Esophagus muscularis mucosa (tissue), 4 donors: ENCODE measurements at places on chromosomes 5 and 9. TPM values are rescaled to one million over a fixed set of nuclear protein-coding genes. Genes with fewer than 3 reads are reported as not detected.

GRCh38 chr5:139223481-139223880, 25.3 kb upstream of the SIL1 start:
- no peaks in the 10 kb centered on the region for H3K36me3 ChIP-seq
- no peaks in the 10 kb centered on the region for H3K27me3 ChIP-seq
- H3K27ac ChIP-seq, result no peak overlapping the region

GRCh38 chr5:69004676-69005075, 89.1 kb upstream of the SLC30A5 start:
- H3K27me3 ChIP-seq, result no peaks in the 10 kb centered on the region
- H3K36me3 ChIP-seq, result no peaks in the 10 kb centered on the region
- H3K27ac ChIP-seq, result no peak overlapping the region
- H3K4me3 ChIP-seq, result no peak overlapping the region
- no peak for DNase-seq

- no peaks in the 10 kb centered on the region for H3K27me3 ChIP-seq
- H3K4me1 ChIP-seq, result no peaks in the 10 kb centered on the region
- no peak overlapping the region for H3K4me3 ChIP-seq
- no peak overlapping the region for H3K27ac ChIP-seq
- H3K36me3 ChIP-seq, result no peaks in the 10 kb centered on the region
- DNase-seq, result no peak
Measured at GRCh38 chr9:9792144-9792857, 820.5 kb downstream of the PTPRD start.

DNA sequence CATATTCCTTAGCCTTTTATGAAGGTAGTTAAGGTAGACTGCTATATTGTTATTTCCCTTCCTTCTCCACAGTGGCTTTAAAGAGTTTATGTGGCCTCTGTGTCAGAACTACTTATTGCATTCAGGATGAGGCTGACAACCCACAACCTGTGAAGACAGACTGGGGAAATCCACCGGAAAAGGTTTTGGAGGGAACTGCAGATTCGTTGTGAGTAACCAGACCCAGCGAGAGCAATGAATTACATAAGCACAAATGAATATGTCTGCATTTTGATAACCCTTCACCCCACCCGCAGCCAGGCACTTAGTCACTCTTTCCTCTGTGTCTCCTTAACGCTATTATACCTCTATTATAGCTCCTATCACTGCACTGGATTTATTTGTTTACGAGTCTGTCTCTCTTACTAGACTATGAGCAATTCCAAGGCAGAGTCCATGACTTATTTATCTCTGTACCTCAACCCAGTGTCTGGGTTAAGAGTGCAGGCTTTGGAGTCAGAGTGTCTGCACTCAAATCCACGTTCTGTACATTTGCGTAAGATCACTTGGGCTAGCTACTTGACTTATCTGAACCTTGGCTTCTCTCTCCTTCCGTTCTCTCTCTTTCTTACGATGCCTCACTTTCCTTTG, 19.2 kb downstream of the KCTD16 start:
- no peaks in the 10 kb centered on the region for H3K36me3 ChIP-seq
- no peak for DNase-seq
- H3K27me3 ChIP-seq, result no peaks in the 10 kb centered on the region
- H3K4me1 ChIP-seq, result peaks cover 11% of the 10 kb centered on the region

GRCh38 chr9:127720031-127720864, 4.4 kb downstream of the TTC16 start:
- no peak overlapping the region for H3K27ac ChIP-seq
- DNase-seq, result no peak
- H3K36me3 ChIP-seq, result no peaks in the 10 kb centered on the region
- peaks cover 6% of the 10 kb centered on the region for H3K4me1 ChIP-seq
- no peaks in the 10 kb centered on the region for H3K27me3 ChIP-seq

DNA sequence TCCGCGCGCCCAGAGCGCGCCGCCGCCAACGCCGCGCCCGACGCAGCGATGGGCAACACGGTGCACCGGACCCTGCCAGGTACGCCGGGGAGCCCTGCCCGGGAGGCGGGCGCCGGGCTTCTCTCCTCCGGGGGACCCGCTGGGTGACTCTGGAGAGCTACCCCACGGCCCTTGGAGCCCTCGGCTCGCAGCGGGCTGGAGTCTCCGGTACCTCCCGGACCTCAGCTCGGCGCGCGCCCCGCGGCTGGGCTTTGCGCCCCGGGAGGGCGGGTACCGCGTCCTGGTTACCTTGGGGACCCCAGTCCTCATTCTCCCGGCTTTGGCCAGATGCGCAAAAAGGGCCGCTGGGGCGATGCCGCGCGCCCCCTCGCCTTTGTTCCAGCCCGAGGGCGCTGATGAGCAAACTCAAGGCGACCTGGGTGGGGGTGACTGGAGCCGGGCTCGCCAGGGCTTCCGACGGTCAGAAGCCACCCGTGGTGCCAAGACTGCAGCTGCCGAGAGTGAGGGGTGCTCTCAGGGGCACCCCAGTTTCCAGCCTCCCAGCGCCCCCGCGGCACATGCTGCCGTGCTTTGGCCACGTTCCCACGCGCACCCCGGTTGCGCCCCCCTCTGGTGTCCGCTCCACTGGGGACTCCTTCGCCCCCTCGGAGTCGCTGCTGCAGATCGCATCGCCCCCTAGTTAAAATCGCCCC, 442 bp downstream of the NEURL1B start:
- no peaks in the 10 kb centered on the region for H3K36me3 ChIP-seq
- no peaks in the 10 kb centered on the region for H3K27me3 ChIP-seq
- H3K4me3 ChIP-seq, result peak overlapping the region; percentile 91
- no peak for DNase-seq
- H3K4me1 ChIP-seq, result peaks cover 78% of the 10 kb centered on the region
- peak overlapping the region; percentile 95 for H3K27ac ChIP-seq

DNA sequence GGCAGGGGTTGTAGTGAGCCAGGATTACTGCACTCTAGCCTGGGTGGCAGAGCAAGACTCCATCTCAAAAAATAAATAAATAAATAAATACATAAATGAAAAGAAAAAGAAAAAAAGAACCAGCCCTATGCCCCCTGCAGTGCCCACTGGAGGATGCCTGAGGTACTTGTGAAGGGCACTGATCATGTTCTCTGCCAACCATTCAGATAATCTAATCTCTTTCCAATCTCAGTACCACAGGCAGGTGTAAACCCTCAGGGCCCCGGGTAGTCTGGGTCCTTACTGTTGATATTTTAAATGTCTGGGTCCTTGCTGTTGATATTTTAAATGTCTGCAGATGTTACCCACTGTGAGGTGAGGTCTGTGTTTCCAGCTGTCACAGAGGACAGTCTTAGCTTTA, 321.8 kb upstream of the ADCY2 start:
- no peaks in the 10 kb centered on the region for H3K4me1 ChIP-seq
- H3K36me3 ChIP-seq, result no peaks in the 10 kb centered on the region
- H3K4me3 ChIP-seq, result no peak overlapping the region
- H3K27ac ChIP-seq, result no peak overlapping the region

DNA sequence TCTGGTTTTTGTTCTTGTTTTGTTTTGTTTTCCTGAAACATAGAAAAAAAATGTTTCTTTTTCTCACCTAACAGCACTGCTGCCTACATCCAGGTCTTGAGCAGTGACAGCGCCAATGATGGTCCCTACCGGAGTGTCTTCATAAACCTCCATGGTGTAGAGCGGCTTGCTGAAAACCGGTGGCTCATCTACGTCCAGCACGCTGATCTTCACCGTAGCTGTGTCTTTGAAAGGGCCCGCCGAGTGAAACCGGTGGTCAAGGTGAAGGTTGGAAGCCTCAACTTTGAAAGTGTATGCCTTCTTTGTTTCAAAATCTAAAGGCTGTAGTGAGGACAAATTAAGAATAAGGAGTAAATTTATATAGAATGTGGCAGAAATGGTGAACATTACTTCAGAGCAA, 1051.0 kb downstream of the CDH12 start:
- no peak for DNase-seq
- H3K4me3 ChIP-seq, result no peak overlapping the region
- no peaks in the 10 kb centered on the region for H3K36me3 ChIP-seq
- no peak overlapping the region for H3K27ac ChIP-seq

DNA sequence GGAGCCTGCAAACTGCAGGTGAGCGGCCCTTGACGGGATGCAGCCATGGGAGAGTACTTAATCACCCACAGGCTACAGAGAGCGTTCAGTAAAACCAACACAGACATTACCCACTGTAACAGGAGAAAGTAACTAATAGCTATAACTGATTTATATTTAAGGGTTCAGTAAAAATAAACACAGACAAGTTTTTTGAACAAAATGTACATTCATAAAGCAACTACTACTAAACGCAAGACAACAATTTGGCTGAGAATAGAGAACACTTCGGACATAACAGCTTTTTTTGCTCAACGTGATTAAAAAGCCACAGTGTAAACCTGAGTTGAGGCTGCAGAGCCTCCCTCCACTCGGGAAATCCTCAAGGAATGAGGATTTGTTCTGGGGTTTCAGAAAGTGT, 61.7 kb downstream of the LIFR start:
- H3K4me1 ChIP-seq, result no peaks in the 10 kb centered on the region
- H3K27ac ChIP-seq, result no peak overlapping the region
- DNase-seq, result no peak
- H3K36me3 ChIP-seq, result peaks cover 75% of the 10 kb centered on the region
- no peak overlapping the region for H3K4me3 ChIP-seq

- H3K4me3 ChIP-seq, result no peak overlapping the region
- DNase-seq, result no peak
- no peaks in the 10 kb centered on the region for H3K4me1 ChIP-seq
- H3K27ac ChIP-seq, result no peak overlapping the region
- peaks cover 53% of the 10 kb centered on the region for H3K36me3 ChIP-seq
- no peaks in the 10 kb centered on the region for H3K27me3 ChIP-seq
Measured at GRCh38 chr9:93669958-93670207, 93.5 kb downstream of the PHF2 start.

DNA sequence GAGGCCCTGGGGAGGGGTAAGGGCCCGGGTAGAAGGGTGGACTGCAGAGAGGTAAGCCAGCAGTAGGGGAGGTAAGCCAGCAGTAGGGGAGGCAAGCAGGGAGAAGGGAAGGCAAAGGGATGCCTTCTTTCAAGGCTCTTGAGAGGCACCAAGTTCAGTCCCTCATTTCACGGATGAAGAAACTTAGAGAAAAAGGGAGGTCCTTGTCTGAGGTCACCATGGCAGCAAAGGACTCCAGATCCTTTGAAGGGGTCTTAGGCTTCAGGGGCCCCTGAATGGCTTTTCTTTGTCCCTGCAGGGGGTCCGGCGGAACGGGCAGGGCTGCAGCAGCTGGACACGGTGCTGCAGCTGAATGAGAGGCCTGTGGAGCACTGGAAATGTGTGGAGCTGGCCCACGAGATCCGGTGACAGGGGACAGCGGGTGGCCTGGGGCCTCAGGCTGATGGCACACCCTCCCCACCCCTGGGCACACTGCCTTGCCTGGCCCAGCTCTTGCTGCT, 42.6 kb downstream of the RGS3 start:
- no peaks in the 10 kb centered on the region for H3K27me3 ChIP-seq
- peaks cover 46% of the 10 kb centered on the region for H3K4me1 ChIP-seq
- no peak for DNase-seq

- H3K36me3 ChIP-seq, result no peaks in the 10 kb centered on the region
- no peaks in the 10 kb centered on the region for H3K27me3 ChIP-seq
- H3K4me1 ChIP-seq, result peaks cover 20% of the 10 kb centered on the region
- H3K4me3 ChIP-seq, result no peak overlapping the region
Measured at GRCh38 chr9:134555094-134555650, 86.4 kb upstream of the COL5A1 start.

DNA sequence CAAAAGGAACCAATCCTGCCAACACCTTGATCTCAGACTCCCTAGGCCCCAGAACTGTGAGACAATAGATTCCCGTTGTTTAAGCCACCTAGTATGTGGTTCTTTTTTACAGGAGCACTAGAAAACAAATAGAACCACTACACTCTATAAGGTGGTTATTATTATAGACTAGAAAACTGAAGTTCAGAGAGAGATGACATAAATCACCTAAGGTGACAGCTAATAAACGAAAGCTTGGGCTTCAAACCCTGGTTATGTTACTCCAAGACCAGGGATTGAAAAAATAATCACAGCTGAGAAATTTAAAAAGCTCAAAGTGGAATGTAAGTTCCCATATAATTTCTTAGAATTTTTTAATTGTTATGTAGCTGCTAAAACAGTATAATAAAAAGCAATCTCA, 716.2 kb upstream of the DMAC1 start:
- no peaks in the 10 kb centered on the region for H3K27me3 ChIP-seq
- no peak overlapping the region for H3K27ac ChIP-seq
- no peaks in the 10 kb centered on the region for H3K36me3 ChIP-seq
- no peak for DNase-seq

DNA sequence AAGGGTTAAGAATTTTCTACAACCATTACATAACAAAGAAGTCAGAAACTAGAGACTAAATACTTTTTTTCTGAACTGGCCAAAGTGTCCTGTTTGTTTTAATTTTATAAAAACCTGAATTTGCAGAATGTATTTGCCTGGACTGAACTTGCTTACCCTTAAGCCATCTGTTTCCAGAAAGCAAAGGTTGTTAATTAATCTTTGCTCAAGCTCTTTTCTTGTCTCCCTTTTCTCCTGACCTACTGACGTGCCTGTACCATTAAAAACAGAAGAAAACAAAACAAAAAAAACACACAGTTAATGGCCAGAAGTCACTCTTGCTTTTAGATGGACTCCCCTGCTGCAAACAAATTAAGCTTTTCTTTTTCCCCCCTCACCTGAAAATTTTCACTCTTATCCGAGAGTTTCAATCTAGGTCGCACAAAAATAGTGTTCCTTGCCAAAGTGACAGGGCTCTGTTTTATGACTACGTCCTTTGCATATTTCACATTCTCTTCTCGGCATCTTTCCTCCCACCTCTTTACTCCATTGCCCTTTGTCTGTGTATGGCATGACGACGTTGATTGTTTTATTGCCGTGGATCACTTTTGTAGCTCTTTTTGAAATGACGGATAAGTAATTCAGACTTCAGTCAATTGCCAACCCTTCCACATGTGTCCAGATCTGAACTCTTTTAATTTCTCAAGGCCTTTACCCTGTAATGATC, 333.8 kb upstream of the GRIN3A start:
- H3K36me3 ChIP-seq, result no peaks in the 10 kb centered on the region
- no peaks in the 10 kb centered on the region for H3K27me3 ChIP-seq
- no peaks in the 10 kb centered on the region for H3K4me1 ChIP-seq
- no peak for DNase-seq
- no peak overlapping the region for H3K4me3 ChIP-seq

DNA sequence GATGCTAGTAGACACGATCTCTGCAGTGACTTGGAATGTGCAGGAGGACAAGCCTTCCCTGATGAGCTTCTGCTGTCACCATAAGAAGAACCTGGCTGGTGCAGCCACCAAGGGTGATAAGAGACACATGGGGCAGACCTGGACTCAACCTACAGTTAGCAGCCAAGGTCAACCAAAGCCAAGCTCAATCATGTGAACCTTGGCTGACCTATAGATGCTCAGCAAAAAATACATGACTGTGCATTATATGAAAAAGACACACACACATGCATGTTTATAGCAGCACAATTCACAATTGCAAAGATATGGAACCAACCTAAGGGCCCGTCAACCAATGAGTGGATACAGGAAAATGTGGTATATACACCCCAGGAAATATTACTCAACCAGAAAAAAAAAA, 86.9 kb downstream of the TARS1 start:
- no peaks in the 10 kb centered on the region for H3K36me3 ChIP-seq
- no peak overlapping the region for H3K4me3 ChIP-seq
- no peaks in the 10 kb centered on the region for H3K27me3 ChIP-seq
- H3K4me1 ChIP-seq, result no peaks in the 10 kb centered on the region
- H3K27ac ChIP-seq, result no peak overlapping the region
- DNase-seq, result peak; percentile 78

- no peaks in the 10 kb centered on the region for H3K27me3 ChIP-seq
- peaks cover 21% of the 10 kb centered on the region for H3K4me1 ChIP-seq
- no peaks in the 10 kb centered on the region for H3K36me3 ChIP-seq
- DNase-seq, result no peak
- H3K4me3 ChIP-seq, result no peak overlapping the region
- no peak overlapping the region for H3K27ac ChIP-seq
Measured at GRCh38 chr9:77455312-77455927, 192.7 kb downstream of the GNA14 start.

SPIN1 gene
- total RNA-seq, result 68.5 TPM

CRB2 gene
- not detected for total RNA-seq

SLIT3 gene
- total RNA-seq, result 81.8 TPM

GCNT4 gene
- 4.6 TPM for total RNA-seq

IL13 gene
- total RNA-seq, result not detected

TPPP gene
- total RNA-seq, result 19.5 TPM
